ENCODE measurements at places on chromosomes 1 and 21.
A peak's percentile ranks its signal among the peaks of the same experiment; 100 is the strongest.

GRCh38 chr21:46402421-46402820, 56.3 kb upstream of the DIP2A start:
- DNase-seq: no peak

- DNase-seq: no peak
These were observed 6.0 kb upstream of the SHISA4 start for GRCh38 chr1:201882665-201883132.

DNA sequence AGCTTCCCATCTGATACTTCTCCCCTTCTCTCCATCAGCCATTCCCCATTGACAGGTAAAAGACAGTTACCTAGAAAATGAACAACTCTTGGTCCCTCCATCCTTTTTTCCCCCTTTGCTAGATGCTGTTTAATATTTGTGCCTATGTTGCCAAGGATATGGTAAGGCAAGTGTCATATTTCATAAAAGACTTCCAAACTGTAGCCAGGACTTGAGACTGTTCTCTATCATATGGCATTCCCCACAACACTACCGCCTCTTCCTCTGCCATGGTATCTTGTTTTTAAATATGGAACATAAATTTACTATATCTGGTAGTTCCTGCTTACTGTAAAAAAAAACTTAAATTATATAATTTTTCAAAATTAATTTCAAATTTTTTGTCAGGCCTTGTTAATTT, 97.2 kb downstream of the PHTF1 start:
- no peak for DNase-seq

GRCh38 chr1:46532498-46533178, 18.8 kb downstream of the KNCN start:
- peak; percentile 76 for DNase-seq

GRCh38 chr21:39952265-39952664, 85.0 kb downstream of the PCP4 start:
- no peak for DNase-seq

DNA sequence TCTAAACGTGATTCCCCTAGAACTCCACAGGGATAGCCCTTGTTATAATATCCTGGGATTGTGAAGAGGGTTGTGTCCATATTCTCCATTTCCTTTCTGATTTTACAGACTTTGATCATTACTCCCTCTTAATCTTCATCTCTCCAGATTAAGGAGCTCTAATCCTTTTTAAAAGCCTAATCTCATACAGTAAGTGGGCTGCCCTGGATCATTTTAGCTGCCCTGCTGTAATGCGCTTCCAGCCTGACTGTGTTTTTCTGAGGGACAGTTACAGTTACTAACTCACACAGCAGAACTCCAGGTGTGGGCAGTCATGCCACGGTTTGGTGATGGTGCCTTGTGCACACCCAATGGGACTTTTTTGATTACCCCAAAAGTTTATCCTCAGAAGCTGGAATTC, 33.5 kb downstream of the PROX1 start:
- no peak for DNase-seq

DNA sequence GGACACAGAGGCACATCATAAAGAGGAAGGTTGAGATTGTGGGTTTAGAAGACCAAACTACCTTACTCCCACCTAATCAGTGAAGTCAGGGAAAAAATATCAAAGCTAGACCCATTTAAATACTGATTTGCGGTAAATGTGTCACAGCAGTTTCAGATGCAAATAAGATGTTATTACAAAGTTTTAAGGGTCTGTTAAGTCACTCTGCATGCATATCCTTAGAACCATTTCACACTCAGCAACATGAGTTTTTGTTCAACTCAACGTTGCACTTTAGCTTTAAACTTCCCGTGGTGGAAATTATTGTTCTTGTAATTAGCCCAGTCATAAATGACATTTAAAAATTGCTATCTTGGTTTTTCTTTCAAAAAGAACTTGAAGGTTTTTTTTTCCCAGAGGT, 34.8 kb downstream of the RPAP2 start:
- no peak for DNase-seq

- no peak for DNase-seq
These were observed 136.9 kb upstream of the L1TD1 start for GRCh38 chr1:62057641-62058290.

- no peak for DNase-seq
These were observed 73.8 kb upstream of the TMPRSS2 start for GRCh38 chr21:41581592-41582228.

DNA sequence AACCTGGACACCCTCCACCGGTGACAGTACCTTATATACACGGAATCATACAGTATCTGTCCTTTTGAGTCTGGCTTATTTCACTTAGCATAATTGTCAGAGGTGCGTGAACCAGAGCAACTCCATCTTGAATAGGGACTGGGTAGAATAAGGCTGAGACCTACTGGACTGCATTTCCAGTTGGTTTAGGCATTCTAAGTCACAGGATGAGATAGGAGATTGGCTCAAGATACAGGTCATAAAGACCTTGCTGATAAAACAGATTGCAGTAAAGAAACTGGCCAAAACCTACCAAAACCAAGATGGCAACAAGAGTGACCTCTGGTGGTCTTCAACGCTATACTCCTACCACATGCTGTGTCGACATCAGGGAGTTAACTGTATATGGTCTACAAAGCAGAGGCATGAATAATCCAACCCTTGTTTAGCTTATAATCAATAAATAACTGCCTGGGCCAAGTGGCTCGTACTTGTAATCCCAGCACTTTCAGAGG, 1.4 kb upstream of the FDPS start:
- DNase-seq: no peak

DNA sequence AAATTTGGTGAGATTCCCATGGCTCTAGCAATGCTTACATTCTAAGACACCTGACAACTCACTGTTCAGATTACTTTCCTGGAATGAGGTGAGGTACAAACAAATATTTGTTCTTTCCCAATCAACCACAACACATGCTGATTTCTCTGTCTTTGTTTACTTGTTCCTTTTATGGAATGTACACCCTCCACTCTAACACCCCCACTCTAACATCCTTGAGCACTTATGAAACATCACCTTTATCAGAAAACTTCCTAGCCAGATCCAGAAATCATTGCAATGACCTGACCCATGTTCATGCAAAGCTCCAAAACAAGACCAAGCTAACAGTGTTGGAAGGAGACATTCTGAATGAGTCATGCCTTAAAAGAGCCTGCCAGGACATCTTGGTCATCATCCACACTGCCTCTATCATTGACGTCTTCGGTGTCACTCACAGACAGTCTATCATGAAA, 35.5 kb downstream of the HSD3B1 start:
- no peak for DNase-seq

DNA sequence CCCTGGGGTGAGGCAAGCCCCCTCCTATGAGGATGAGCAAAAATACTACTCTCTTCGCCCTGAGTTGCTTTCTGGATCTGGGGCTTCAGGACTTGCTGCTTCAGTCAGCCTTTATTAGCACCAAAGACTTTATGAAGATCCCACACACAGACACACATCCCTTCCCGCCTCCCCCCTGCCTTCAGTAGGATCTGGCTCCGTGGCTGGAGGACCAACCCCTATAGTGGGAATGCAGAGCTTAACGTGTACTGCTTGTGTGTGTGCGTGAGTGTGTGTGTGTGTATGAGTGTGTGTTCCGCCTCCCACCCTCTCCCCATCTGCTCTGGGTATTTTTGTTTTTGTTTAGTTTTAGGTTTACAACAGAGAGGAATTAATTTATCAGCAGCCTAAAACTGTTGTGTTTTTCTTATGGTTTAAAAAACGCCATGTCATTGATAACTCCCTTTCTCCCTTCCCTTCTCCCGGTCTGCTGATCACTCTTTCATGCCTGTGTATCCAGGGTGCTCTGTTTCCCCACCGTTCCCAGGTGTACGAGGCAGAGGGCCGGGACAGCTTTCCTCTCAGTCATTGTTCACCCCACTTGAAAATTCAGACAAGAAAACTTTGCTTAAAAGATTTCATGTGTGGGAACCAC, 27.5 kb upstream of the ZFP69B start:
- DNase-seq: no peak

DNA sequence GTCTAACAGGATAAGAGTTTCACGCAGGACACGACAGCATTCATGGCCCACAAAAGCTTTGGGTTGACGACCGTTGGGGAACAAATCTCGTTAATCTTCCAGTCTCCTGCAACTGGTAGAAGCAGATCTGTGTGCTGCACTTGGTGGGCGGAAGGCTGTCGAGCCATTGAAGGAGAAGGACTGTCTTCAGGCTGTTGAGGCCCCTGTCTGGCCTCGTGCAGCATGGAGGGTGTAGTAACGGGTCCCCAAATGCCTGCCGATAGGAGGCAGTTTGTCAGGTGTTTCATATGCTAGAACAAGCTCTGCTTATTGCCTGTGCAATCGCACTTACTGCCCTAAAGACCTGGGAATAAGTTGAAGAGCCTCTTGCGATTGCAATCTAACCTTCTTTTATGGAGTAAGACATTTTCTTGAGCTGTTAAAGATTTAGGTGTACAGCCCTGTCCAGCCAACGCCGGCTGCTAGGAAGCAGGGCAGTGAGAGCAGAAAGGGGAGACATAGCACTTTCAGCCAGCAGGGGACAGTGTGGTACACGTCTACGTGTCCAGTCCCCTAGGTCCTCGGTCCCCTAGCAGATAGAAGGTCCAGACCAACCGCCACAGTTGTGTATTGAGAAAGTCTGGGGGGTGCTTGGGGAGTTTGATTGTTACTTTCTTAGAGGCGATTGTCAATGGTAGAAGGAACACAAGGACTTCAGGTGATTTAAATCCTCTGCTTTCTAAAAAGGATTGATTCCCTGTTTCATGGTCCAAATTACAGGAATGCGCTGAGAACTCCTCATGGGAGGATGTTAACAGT, 102.3 kb upstream of the TMPRSS2 start:
- DNase-seq: no peak
